Suppressor macrophage (primary cell): ENCODE measurements at places on chromosomes 3 and 15.

DNA sequence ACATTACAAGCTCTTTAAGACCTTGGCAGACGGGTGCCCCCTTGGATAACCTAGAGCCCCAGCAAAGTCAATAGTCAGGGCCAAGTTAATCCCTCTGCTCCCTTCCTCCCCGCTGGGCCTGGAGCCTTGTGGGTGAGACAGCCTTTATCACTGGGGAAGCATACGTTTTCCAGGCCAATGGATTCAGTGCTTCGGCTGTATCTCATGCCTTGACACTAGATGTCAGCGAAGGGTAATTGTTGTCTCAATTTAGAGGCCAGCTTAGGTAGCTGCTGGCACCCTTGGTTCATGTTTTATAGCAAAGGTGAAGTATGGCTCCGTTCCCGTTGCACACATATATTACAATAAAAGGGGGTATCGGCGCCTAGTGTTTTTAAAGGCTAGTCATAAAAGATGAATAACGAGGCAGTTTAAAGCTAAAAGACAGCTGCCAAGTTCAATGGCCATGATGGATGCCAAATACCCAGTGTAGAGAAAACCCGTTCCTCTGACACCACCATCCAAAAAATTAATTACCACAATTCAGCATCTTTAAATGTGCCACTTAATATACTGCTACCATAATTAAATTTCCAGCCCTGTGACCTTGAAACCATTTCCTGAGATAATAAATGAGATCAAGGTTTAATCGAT lies 52.3 kb upstream of the BNIP2 start:
- peak; percentile 4 for DNase-seq

DNA sequence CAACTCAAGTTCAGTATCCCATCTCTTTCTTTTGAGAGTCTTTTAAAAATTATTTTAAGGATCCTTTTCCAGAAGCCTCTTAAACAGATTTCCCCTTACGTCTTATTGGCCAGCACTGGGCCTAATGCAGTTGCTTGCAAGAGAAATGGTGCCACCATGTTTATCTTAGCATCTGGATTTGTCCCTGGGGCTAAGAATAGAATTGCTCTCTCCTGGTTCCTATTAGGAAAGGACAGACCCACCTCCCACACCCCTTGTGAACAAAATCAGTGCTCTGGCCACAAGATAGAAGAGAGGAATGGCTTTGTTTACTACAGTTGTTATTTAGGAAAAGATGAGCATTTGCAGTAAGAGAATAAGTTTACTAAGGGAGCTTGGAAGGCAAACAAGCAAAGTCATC lies 128.2 kb upstream of the CGNL1 start:
- DNase-seq: no peak

- no peak for DNase-seq
Measured at GRCh38 chr3:119676020-119676419, 1.2 kb downstream of the COX17 start.

GRCh38 chr15:61051569-61052031 lies 177.5 kb downstream of the RORA start:
- DNase-seq: no peak

DNA sequence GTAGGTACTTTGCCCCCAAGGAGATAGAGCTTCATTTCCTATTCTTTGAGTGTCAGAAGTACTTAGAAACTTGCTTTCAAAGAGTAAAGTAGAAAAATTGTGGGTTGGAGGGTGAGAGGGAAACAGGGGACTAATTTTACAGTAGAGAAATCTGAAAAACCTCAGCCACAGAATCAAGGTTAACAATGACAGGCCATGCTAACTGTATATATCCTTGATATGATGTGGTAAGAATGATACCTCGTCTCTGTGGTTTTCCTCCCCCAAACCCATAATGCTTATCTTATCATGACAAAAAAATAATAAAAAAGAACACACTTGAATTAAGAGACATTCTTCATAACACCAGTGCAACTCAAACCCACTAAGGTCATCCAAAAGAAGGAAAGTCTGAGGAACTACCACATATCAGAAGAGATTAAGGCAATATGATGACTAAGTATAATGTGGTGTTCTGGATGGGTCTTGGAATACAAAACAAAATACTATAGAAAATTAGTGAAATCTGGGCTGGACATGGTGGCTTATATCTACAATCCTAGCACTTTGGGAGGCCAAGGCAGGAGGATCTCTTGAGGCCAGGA lies 360.4 kb downstream of the ULK4 start:
- DNase-seq: no peak

- no peak for DNase-seq
Measured at GRCh38 chr3:10852066-10852808, 36.2 kb downstream of the SLC6A11 start.

GRCh38 chr3:188232656-188233055 lies 78.7 kb downstream of the LPP start:
- no peak for DNase-seq

DNA sequence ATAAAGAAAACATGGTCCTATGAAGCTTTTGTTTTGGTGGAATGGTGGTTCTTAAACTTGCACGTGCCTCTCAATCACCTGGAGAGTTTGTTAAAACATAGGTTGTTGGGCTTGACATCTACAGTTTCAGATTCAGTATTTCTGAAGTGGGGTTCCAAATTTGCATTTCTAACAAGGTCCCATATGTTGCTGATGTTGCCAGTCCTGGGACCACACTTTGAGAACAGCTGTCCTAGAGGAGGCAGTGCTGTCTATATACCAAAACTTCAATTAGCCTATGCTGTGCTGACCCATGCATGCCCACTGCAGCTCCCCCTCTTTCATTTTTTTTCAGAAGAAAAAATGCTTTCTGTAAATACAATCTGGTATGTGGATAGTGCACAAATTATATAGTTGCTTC lies 31.3 kb downstream of the ALCAM start:
- DNase-seq: no peak

DNA sequence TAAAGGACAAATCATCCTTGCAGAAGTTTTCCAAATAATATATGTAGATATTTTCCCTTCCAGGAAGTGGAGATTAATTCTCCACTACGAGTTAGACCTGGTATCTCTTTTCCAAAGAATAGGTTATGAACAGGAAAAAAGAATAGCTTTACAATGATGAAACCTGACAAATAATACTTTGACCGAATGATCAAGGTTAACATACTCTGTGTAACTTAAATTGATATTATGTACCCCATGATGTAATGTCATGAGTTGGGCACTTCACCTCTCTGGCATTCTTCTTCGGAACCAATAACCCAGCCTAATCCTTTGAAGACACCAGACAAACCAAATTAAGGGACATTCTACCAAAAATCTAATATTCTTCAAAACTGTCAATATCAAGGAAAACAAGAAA lies 48.7 kb upstream of the CNTN3 start:
- DNase-seq: no peak

DNA sequence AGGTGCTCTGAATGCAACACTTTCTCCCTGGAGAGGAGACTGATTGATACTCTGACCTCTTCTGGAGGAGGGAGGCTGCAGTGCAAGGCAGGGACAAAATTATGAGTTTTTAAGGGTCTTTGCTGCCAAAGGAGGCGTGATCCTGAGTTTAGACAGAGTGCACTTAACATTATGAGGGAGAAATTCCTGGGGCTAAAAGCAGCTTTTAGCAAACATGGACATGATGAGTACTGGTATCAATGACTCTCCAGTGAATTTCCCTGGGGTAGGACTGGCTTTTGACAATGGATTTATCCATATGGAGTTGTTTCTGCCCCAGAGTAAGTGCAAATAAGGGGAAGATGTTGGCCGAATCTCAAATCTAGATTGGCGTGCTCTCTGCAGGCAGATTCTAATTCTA lies 133.1 kb downstream of the THSD4 start:
- DNase-seq: no peak

- no peak for DNase-seq
Measured at GRCh38 chr3:194423317-194423716, 24.3 kb upstream of the GP5 start.

DNA sequence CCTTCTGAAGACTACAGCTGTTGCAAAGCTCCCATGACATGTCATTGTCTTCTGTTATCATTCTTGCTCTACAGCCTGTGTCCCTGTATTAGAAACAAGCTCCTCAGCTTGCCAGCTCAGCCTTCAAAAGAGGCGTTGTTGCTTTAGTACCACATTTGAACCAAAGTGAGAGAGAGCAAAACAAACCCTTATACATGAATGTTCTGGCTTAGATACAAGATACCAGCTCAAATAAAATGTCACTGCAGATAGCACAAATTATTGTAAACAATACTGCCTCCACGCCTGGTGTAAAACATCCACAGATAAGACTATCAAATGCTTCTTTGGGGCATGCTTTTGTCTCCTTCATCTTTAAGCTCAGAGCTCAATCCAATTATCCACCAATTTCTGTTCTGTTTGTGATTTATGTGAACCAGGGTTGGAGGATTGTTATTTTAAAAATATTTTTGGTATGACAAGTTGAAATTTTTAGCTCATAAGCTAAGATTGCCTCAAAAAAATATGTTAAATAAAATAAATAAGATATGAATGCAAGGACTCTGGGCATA lies 403.6 kb upstream of the CDIN1 start:
- DNase-seq: no peak

DNA sequence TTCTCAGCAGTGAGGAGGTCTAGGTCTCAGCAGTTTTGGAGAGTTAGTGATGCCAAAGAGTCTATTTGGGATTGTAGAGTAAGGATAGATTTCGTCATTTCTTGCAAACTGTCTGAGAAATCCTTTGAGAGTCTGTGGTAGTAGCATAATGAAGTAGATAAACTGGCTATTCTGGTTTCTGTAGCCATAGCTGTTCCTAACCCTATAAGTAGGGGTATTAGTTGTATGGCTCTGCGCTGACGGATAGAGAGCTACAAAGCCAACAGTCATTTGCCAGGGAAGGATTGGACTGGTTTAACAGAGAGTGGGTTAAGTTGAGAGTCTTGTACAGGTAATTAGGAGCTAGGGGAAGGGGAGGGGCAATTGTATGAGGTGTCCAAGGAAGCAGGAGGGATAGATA lies 50.6 kb downstream of the KLHDC8B start:
- no peak for DNase-seq

DNA sequence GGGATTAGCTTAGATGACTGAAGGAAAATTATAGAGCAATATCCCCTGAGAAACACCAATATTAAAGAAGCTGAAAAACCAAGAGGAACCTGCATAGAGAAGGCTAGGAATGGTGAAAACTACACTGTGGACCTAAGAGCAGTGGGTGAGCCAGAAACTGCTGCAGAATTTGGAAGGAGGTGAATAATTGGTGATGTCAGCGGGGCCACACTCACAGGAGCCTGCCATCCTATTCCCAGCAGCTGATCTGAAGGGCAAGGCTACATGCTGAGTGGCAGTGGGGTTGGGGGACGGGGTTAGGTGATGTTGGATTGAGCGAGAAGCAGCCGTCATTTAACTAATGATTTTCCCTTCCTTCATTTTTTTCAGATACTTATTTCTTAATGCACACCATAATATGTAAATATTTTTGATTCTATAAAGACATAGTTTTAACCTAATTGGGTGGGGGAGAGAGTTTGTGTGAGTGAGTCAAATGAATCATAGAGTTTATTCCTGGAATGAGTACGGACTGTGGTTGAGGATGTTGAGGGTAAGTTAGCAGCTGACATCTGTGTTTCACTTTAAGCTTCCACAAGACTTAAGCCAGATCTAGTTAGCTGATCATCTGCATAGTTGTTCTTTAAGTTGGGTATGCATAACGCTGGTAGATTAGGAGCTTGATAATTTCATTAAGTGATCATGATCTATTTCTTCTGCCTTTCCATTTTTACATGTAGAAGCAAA lies 222.8 kb downstream of the PTPRG start:
- DNase-seq: no peak

GRCh38 chr3:78878011-78878410 lies 889.8 kb downstream of the ROBO1 start:
- DNase-seq: no peak

DNA sequence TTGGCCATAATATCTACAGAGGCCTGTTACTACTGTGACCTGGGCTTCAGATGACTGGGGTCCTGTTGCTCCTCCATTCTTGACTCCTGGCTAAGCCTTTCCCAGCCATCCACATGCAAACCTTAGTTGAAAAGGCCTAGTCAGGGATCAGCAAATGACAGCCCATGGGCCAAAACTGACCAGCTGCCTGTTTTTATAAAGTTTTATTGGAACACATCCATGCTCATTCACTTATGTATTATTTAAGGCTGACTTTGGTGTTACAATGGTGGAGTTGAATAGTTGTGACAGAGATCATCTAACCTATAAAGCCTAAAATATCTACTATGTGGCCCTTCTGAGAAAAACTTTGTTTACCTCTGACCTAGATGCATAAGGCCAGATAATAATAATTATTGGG lies 16.8 kb upstream of the SLC4A7 start:
- DNase-seq: no peak

- DNase-seq: no peak
Measured at GRCh38 chr3:194775266-194775665, 89.6 kb downstream of the FAM43A start.

GRCh38 chr3:31054032-31054431 lies 159.6 kb upstream of the GADL1 start:
- DNase-seq: no peak

DNA sequence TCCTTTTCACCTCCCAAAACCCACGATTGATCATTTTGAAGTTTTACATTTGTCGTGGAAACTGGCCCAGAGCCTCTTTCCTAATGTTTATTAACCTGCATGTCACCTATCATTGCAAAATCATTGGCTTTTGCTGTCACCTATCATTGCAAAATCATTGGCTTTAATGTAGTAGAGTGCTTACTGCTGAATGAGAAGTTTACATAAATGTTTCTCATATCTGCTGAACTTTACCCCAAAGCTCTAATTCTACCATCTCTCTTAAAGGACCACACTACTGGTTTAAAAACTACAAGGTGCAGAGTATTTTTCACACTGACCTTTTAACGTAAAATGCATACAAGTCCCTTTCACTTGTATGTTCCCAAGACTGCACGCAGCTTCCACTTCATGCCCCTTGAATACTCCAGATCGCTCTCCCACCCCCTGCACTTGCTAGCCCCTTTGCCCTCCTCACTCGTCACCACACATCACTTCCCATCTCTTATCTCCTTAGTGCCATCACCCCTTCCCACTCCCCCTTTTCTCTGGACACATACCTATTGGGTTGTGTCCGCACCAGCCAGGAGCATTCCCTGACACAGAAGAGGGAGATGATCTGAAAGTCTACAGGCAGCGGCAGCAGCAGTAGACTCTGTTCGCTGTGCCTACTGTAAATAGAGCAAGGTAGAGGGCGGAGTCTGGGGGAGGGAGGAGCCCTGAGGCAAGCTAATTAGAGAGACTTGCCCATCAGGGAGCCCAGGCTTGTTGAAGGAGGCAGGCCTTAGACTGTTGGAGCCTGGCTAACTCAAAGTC lies 30.2 kb upstream of the ATOSA start:
- no peak for DNase-seq

DNA sequence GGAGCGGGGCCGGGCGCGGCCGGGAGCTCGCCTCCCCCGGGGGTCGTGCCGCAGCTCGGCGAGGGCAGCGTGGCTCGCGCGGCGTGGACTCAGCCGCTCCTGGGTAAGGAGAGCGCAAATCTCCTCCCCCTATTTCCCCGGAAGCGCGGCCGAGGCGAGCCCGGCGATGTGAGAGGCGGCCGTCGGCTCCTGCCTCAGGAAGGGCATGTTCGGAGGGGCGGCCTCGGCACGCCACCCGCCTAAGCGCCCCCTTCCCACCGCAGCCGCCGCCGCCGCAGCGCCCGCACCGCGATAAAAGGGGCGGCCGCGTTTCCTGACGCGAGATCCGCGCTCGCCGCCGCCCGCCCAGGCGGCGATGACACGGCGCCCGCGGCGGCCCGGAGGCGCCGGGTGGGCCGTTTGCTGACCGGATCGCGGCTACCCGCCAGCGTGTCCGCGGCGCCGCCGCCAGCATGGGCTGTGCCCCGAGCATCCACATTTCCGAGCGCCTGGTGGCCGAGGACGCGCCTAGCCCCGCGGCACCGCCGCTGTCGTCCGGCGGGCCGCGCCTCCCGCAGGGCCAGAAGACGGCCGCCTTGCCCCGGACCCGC lies at the start of gene PDE8A:
PDE8A (plus strand) TSS at position 146 of the 590 bp plus-strand sequence; CDS start at position 453, 307 bp downstream.
- DNase-seq: peak; percentile 74

GRCh38 chr3:129014148-129014547 lies 13.0 kb downstream of the EFCC1 start:
- DNase-seq: no peak
